HuH-7 (cell line): ENCODE measurements at places on chromosomes 2 and 18.
A peak's percentile ranks its signal among the peaks of the same experiment; 100 is the strongest.

GRCh38 chr2:1676091-1676912 is 68.0 kb downstream of the PXDN start:
- no peak for DNase-seq

- DNase-seq: no peak
Observed at GRCh38 chr18:10752382-10752781, 226.6 kb downstream of the NAPG start.

- no peak for DNase-seq
Observed at GRCh38 chr2:46816151-46816845, 99.3 kb downstream of the MCFD2 start.

DNA sequence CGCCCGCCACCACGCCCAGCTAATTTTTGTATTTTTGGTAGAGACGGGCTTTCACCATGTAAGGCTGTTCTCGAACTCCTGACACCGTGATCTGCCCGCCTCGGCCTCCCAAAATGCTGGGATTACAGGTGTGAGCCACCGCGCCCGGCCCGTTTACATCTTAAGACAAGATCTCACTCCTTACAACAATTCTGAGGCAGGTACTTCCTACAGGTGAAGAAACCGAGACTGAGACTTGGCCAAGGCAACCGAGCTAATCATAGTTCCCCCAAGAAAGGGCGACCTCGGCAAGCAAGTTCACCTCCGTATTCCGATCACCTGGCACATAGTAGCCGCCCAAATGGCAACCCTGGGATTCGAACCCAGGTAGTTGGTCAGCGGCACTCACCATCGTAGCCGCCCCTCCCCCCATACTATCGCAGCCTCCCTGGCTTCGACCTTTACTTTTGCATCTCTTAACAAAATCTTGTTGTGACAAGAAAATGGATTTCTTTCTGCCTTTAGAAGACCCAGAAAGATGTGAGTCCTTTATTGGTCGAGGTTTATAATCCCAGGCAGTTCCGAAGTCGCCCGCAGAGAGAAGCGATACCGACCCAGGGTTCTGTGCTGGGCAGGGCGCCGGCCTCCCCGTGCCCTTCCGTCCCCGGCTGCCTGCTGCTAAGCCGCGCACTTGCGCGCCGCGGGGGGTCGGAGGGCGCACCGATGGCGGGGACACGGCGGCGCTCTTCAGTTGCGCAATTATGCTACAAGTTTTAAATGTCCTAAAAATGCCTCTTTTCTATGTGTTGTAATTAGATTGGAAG is 1.1 kb upstream of the FZD5 start:
- DNase-seq: no peak

GRCh38 chr2:4553241-4553640 is 849.9 kb downstream of the DCDC2C start:
- DNase-seq: no peak

- DNase-seq: peak; percentile 68
Observed at GRCh38 chr2:24049485-24050021, at the start of gene FKBP1B. TSS of gene FKBP1B (plus strand) at chr2:24049741. CDS start at chr2:24049850, 109 bp downstream.

DNA sequence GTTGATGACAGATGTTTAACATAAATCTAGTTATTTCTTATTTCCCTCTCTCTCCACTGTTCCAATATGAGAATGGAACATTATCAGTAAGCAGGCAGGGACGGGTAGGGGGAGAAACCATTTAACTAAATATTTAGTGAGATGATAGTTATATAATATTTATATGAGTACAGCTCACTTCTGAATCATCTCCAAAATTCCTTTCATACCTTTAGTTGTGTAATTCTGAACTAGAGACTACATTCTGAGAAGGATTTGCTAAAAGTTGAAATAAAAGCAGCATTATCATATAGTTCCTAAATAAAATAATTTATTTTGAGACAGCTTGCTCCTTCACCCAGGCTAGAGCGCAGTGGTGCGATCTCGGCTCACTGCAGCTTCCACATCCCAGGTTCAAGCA is 41.4 kb downstream of the B4GALT6 start:
- DNase-seq: no peak
